Astrocyte (in vitro differentiated cells and primary cell): ENCODE measurements at places on chromosomes 16 and 17. TPM values are rescaled to one million over a fixed set of nuclear protein-coding genes. Genes with fewer than 3 reads are reported as not detected.

TP53TG3B gene
- not detected in 2 replicates for total RNA-seq

CDH15 gene
- total RNA-seq = 0.17 and 0.18 TPM in 2 replicates

TEX19 gene
- total RNA-seq = not detected in 2 replicates

PYY gene
- not detected in 2 replicates for total RNA-seq

NTN3 gene
- 1.1 and 1.3 TPM in 2 replicates for total RNA-seq

CES3 gene
- total RNA-seq = 0.77 and 1.5 TPM in 2 replicates

CD300E gene
- not detected in 2 replicates for total RNA-seq

RNF112 gene
- 0.36 and 0.96 TPM in 2 replicates for total RNA-seq

SLC5A10 gene
- 0.14 TPM in 1 of 2 replicates, not detected in the other for total RNA-seq

TMEM256 gene
- total RNA-seq = 45.7 and 52.9 TPM in 2 replicates

SAMD14 gene
- total RNA-seq = 9.7 and 10.8 TPM in 2 replicates

GRAPL gene
- total RNA-seq = not detected in 2 replicates

MYOCD gene
- total RNA-seq = 1.4 and 2.8 TPM in 2 replicates
